GF-D8 (cell line): ENCODE measurements at places on chromosomes 16 and 17.

DNA sequence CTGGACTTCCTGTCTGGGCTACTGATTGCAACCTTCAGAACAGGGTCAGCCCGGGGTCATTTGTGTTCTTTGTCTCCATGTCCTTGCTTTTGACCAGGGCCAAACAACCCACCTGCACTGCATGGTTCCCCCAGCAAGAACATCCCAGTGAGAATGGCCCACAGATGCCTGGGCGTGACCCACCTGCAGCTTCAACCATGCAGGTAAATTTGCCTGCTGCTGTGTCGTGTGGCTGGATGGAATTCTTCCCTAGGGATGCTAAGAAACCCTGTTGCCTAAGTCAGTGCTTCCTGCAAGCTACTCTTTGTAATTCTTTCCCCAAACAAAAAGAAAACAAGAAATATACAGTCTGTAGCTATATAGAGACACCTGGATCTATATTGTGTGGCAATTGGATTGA is 12.5 kb downstream of the CDH13 start:
- no peak for DNase-seq

- no peak for DNase-seq
Measured at GRCh38 chr17:80573701-80574100, 29.1 kb downstream of the RPTOR start.

DNA sequence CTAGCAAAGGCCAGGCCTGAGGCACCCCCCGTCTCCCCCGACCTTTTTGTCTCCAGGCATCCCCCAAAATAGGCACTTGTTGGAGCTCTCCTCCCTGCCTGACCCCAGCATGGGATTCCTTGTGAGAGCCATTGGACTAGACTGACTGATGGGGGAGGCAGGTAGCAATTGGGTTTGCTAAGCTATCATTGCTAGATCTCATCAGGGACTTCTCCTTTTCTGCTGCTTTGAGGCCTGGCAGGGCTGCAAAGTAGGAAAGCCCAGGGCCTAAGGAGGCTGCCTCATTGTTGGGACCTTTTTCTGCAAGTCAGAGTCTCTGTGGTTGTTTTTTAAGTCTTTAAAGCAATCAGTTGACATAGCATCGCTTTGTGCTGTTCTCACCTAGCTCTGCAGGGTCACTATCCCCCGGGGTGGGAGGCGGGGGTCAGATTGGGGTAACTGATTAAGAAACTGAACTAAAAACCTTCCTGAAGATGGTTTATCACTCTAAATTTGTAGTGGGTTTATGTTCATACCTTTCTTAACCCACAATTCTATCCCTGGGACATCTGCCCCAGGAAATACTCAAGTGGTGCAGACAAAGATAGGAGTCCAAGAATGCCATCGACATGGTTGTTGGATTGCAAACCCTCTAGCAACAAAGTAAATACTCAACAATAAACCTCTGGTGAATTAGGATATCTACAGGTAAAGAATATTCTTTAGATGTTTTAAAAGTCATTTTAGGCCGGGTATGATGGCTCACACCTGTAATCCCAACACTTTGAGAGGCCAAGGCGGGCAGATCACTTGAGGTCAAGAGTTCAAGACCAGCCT is 28.0 kb downstream of the LLGL2 start:
- DNase-seq, result peak; percentile 18

DNA sequence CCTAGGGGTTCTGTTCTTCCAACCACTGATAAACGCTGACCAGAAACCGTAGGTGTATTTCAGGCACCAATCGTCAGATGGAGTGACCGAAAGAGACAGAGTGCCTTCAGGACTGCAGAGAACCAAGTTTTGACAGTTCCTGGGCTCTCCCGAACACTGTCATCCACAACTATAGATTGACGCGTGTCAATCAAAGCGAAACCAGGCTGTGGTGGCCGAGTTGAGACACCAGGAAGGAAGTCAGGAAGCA is 11.9 kb upstream of the AURKB start:
- DNase-seq, result no peak

- no peak for DNase-seq
Measured at GRCh38 chr17:34314279-34314678, 5.0 kb upstream of the CCL8 start.

- DNase-seq, result no peak
Measured at GRCh38 chr17:67080804-67081203, 36.5 kb downstream of the CACNG1 start.

DNA sequence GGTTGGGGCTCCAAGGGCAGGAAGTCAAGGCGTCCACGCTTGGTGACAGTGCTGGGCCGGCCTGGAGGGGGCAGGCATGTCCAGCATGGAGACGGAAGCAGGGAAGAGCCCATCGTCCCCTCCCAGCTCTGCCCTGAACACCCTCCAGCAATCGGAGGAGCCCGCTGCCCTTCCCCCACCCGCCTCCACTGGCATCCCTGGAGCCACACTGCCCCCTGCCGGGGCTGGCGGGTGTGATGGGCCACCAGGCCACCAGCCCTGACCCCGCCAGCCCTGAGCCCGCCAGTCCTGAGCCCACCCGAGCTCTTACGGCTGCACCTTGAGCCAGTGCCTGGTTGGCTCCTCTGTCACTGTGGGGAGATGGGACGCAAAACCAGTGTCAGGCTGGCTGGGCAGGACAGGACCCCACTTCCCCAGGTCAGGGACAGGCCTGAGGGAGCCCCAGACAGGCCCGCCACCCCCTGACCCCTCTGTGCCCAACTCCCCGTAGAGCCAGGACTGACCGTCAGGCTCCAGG is 4.1 kb upstream of the CDH15 start:
- peak; percentile 31 for DNase-seq

GRCh38 chr16:3030222-3031212 is 6.2 kb downstream of the BICDL2 start:
- no peak for DNase-seq

DNA sequence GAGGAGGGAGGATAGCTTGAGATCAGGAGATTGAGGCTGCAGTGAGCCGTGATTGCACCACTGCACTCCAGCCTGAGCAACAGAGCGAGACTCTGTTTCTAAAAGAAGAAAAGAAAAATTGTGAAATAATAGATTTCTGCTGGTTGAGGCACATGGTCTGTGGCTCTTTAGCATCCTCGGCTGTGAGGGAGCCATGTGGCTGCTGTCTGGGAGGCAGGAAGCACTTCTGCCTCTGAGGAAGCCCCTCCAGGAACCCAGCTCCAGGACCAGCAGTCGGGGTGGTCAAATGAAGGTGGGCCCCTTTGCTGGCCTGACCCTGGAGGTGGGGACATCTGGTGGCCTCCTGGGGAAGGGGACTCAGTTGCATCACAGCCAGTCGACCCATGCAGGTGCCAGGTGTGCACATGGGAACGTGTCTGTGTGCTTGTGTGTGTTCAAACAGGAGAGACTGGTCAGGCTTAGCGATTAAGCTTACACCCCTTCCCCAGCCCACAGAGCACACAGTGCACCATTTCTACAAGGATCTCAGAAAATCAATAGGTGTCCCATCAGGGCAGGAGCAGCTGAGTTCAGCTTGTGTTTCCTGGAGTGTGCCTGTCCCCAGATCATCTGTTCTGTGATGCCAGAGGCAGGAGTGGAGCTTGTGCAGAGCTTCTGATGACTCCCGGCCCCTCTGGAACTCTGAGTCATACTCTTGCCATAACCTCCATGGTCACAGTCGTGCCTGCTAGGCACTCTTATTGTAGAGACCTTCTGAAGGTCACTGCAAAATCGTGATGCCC is 24.3 kb upstream of the MGAT5B start:
- no peak for DNase-seq

DNA sequence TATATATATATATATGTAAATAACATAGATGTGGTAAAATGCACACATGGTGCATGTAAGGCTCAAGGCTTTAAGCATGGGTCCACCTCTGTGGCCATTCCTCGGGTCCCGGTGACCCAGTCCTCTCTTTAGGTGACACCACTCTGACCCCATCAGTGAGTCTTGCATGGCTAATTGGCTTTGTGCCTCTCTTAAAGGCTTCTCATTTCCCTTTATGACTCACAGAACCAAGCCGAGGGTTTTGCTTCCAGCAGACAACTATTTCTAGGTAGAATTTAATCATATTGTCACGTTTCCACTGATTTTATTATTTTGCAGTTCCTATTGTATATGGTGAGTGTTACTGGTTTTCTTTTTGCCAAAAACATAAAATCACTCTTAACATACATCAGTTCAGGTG is 59.7 kb downstream of the PLCG2 start:
- no peak for DNase-seq

GRCh38 chr17:45775148-45775547 is 9.0 kb upstream of the CRHR1 start:
- no peak for DNase-seq

DNA sequence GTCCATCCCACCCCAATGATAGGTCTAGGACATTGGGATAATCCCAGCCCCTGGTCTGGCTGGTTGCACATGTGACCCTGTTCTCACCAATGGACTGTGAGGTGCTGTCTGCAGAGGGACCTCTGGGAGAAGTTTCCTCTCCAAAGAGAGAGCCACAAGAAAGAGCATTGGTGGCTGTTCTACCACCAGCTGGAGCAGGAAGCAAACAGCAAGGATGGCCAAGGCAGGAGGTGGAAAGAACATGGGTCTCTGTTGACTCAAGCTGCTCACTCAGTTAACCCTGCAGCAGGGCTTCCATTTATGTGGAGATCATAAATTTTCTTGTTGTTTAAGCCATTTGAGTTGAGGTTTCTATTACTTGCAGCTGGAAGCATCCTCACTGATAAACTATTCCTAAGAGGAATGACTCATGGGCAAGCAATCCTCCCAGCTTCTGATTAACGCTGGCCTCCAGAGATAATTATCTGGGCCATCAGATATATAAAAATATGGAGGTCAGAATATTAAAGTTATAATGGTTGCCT is 52.6 kb downstream of the CYB5B start:
- DNase-seq, result no peak

DNA sequence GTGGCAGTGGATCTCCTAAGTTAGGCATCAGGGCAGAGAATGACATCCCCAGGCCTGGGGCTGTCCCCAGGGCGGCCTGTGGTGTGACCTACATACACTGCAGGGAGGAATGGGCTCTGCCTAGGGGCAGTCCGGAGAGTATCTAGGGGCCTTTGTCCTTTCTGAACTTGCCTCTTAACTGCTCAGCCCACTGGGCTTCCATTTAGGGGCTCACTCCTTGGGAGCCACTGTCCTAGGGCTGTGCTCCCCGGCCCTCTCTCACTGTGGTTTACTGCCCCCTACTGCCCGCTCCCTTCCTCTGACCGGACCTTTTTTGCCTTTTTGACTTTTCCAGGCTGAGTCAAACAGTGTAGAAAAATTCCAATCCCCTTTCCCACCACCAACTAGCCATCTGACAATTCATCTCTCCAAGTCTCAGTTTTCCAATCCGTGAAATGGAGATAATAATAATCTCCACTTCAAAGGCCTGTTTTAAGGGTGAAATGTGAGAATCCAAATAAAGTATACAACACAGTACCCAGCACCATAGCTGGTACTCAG is 66.8 kb downstream of the DNAH3 start:
- no peak for DNase-seq

GRCh38 chr16:27820646-27821345 is 242.7 kb downstream of the GSG1L start:
- DNase-seq, result no peak

GRCh38 chr17:28849281-28849680 is 5.5 kb upstream of the ERAL1 start:
- no peak for DNase-seq

GRCh38 chr16:64089697-64090096 is 1032.2 kb downstream of the CDH11 start:
- DNase-seq, result no peak

GRCh38 chr17:73566905-73567782 is 77.1 kb downstream of the SDK2 start:
- DNase-seq, result no peak

GRCh38 chr16:31050280-31051030 is 17.1 kb downstream of the STX4 start:
- DNase-seq, result no peak

- DNase-seq, result peak; percentile 11
Measured at GRCh38 chr17:78970834-78971755, 8.6 kb downstream of the LGALS3BP start.

DNA sequence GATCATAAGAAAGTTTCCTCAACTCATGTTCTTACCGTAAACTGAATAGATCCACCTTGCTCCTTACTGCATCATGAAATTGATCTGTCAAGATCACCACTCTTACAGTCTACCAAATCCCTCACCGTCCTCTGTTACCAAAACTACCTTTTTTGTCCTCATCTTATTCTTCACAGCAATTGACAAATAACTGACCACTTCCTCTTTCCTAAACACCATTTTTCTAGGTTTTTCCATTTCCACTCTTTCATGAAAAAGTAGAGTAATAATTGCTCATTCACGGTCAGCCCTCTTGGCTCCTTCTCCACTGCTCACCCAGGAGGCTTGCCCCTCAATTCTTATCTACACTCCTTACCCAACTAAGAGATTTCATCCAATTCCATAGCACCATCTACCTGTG is 44.9 kb downstream of the ABCA5 start:
- DNase-seq, result no peak

DNA sequence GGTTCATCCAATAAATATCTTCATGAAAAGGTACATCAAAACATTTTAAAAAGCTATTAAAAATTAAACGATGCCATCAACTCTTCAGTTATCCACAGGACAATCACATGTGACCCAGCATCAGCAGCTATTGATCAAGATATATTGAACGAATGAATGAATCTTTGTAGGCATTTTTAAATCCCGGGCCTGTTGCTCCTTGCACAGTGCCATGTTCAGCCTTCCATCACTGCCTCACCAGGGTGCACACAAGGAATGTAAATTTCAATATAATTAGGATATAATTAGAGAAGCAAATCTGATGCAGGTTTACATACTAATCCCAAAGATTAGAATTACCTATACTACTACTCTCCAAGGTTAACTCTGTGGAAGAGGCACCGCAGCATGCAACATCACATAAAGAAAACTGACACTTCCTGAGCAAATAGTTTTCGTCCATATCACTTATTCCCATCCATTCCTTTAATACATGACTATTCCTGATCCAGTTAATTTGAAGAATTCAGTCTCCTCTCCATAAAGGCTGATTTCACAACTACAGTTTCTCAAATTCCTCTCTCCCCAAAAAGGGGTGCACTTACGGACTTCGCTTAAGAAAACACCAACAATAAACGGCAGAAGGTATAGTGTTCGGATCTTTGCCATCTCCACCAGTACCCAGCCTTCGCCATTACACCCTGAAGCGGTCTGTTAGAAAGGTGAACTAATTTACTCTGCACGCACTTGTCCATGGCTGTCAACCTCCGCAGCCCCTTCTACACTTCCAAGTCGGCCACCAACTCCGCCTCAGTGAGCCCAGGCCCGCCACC is 938 bp downstream of the NCOR1 start:
- DNase-seq, result no peak

GRCh38 chr17:65772989-65773388 is 211.5 kb upstream of the AXIN2 start:
- no peak for DNase-seq
